ENCODE measurements at places on chromosomes 4 and X.

GRCh38 chr4:158102904-158103303, 69.9 kb downstream of the GASK1B start:
- DNase-seq, result no peak

GRCh38 chrX:151870602-151871001, 42.1 kb upstream of the MAGEA4 start:
- DNase-seq, result no peak

DNA sequence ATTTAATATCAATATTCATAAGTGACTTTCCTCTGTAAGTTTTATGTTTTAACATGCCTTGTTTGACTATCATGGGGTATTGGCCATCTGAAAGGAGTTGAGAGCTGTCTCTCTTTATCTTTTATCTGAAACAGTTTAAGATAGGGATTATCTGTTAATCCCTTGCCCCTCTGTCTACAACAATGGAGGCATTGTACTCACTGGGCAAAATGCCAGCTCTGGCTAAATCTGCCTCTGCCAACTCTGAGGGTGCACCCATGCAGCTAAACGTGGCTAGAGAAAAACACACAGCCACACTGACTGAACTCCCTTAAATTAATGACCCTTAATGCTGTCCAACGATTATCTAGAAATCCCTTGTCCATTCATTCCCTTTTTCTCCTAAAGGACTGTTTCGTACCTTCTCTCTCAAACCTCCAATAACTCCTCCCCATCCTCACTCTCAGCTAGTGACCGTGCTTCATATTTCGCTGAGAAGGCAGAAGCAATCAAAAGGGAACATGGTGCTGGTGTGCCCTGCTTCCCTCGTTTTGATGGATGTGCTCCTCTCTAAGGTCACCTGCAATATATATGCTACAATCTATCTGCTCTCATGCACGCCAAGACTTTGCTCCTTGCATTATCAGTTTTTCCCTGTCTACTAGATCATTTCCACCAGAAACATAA, 10.3 kb downstream of the PHKA2 start:
- no peak for DNase-seq

DNA sequence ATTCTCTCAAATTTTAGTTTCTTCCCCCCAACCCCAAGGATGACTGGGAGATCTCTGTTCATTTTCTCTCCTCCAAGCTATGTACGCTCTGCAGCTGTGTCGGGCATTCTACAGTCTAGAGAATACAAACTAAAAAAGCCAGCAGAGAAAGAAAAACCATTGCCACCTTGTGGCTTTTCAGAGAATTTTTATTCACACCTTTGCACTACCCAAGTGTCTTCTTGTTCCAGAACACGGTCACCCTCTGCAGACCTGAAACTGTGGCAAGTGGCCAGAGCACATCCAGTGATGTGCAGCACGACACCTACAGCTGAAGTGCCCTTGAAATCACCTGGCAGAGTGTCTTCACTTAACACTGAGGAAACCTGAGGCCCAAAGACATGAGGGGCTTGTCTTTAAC, 68.6 kb downstream of the CHST7 start:
- no peak for DNase-seq

GRCh38 chr4:71941001-71941400, 90.8 kb upstream of the NPFFR2 start:
- no peak for DNase-seq

GRCh38 chr4:153824501-153824900, 35.6 kb upstream of the SFRP2 start:
- no peak for DNase-seq

All from stimulated activated CD4-positive, alpha-beta T cell treated with anti-CD3 and anti-CD28 coated beads, TNF-alpha, amount 100 ng/mL, for 4 hours (primary cell).